ENCODE measurements at places on chromosomes 6 and 20. TPM values are rescaled to one million over a fixed set of nuclear protein-coding genes. Genes with fewer than 3 reads are reported as not detected.

- no peak for DNase-seq
Measured at GRCh38 chr6:128694303-128695009, 174.1 kb upstream of the PTPRK start.

- DNase-seq, result no peak
Measured at GRCh38 chr20:41176711-41177552, 39.6 kb downstream of the PLCG1 start.

GRCh38 chr20:47359530-47360296, 3.2 kb upstream of the ZMYND8 start:
- no peak for DNase-seq

DNA sequence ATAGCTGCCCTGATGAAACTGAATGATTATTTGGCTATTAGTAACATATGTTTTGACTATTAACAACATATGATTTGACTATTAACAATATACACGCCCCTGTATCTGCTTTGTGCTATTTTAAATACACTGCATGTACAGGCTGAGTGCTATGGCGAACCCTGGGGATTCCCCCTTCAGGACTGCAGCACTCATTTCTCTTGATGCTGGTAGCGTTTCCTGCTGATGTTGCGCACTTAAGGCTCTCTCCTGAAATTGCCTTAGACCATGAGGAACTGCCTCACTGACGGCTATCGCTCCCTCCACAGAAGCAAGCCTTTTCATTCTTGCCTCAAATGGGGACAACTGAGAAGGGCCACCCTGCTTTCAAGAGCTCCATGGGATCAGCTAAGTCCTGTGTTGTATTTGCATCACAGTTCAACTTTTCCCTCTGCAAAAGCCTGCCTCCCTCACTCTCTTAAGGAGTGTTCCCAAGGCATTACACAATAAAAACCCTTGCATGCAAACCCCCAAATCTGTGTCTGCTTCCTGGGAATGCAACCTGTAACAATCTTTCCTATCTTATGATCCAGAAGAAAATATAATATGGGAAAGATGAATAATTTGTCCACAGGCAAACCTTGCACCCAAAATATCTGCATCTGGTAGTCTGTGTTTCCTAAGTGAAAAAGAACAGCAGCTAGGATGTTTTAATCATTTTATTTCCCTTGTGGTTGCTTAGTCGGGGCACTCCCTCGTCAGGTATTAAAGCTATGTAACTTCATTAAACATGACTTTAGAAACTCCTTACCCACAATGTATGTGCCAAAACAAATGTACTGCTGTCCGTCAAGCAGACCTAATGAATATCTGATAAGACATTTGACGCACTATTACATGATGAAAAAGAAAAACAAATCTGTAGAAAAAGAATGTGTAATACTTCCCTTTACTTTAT, 456.4 kb downstream of the COL12A1 start:
- no peak for DNase-seq

The LCA5 gene
- not detected for total RNA-seq

DNA sequence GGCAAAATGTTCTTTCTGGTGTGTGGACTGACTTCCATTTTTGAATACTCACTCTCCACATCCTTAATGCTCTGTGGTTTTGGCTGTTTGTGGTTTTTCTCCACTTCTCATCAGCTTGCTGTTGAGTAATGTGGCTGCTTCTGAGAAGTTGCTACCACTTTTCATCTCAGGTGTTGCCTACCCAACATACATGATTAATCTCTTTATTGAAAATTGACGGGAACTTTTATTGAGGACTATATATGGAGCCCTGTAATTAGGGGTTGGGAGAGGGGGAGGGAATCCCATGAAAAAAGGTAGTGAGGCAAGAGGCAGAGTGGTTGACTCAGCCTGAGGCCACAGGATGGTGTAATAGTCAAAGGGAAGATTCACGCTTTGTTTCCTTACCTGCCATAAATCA, 17.6 kb downstream of the IL22RA2 start:
- DNase-seq, result no peak

DNA sequence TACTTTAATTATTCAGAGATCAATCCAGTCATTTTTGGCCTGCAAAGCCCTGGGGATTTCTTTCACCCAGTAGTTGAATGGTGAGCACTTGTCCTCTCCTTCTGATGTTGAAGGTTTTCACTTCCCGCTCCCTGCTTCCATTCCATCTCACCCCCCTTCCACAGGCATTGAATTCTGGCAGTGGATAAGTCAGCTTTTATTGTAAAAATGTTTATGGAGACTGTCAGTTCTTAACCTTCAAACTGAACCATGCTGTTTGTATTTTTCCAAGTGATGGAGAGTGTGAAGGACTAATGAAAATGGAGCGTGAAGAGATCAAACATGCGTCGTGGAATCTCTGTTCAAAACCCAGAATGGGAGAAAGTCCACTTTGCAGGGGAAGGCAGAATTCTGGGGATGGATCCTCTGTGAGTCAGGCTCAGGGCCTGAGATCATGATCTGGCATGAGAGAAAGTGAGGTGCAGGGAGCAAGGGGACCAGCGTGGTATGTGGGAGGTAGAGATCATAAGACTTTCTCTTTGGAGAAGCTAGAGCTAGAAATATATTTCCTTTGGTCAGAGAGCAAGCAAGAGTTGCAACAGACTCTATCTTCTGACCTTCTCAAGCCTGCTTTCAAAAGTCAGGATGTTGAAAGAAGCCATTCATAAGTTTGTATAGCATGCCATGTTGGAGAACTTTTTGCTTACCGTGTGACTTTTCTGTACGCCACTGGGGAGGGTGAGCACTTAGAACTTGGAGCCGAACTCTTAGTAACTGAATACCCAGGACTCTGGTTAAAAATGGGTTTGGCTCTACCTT, 30.2 kb downstream of the ISM1 start:
- DNase-seq, result no peak

- peak; percentile 82 for DNase-seq
Measured at GRCh38 chr6:37050045-37050853, 44.8 kb downstream of the FGD2 start.

DNA sequence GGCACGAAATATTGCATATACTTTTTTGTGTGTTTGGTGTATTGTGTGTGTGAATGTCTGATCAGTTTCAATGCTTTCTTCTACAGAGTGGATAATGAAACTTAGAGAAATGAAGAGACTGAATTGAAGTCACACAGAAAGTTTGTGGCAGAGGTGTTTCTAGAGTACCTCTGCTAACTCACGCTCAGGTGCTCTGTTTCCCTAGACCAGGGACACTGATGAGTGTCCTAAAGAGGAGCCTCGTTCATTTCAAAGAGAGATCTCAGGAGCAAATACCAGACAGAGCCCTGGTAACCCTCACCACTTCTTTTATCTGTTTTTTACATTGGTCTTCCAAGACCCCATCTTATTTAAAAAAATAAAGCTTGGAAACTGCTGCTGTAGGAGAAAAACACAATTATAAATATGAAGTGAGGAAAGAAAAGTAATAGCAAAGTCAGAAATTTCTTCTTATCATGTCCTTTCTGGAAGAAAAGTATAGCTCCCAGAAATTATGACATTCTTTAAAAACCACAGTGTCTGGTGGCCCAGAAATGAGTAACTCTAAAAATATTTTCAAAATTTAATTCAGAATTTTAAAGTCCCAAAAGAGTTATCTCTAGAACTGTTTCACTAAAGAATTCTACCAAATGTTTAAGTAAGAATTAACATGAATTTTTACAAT, 720.6 kb downstream of the RFPL4B start:
- no peak for DNase-seq

The PPP1R3D gene
- 3.9 TPM for total RNA-seq

- DNase-seq, result no peak
Measured at GRCh38 chr20:6103301-6103700, 19.5 kb downstream of the FERMT1 start.

GRCh38 chr6:123276546-123276980, 280.5 kb downstream of the CLVS2 start:
- no peak for DNase-seq

GRCh38 chr6:148550569-148550968, 196.3 kb upstream of the UST start:
- no peak for DNase-seq

The SUMO4 gene
- total RNA-seq, result 5.4 TPM

The EYS gene
- total RNA-seq, result not detected

DNA sequence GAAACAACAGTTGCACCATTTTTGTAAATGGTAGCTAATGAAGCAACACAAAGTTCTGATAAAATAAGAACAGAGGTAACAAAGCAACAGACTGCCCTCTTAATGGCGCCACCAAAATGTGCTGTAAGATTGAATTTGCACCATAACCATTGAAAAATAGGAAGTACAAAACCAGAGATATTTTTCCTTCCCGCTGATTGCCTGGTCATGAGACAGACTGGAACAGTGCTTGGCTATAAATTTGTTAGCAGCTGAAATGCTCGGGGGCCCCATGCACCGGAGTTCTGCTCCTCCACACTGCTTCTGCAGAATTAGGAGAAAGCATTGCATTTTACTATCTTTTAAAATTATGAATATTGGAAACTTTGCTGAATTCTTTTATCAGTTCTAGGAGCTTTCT, 164.4 kb upstream of the QKI start:
- DNase-seq, result no peak

The EYA4 gene
- total RNA-seq, result not detected

GRCh38 chr6:16819752-16820151, 58.5 kb upstream of the ATXN1 start:
- no peak for DNase-seq

GRCh38 chr20:32930181-32930580, 71.5 kb downstream of the EFCAB8 start:
- DNase-seq, result no peak

DNA sequence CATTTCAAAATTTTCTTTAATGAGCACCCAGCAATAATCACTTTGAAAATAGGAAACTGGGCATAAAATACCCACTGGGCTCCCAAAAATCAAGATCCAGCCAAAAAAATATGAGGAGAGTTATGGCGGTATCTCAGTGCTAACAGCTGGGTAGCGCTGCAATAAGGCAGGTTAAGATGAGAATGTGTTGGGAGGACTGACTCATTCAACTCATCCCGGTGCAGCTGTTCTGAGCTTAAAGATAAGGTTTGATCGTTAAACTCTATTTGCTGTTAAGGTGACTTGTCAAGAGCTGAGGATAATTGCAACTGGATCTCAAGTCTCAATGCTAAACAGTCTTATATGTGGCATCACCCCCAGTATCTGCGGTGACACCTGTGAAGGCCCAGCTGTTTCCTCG, 507.7 kb downstream of the EPM2A start:
- DNase-seq, result no peak

DNA sequence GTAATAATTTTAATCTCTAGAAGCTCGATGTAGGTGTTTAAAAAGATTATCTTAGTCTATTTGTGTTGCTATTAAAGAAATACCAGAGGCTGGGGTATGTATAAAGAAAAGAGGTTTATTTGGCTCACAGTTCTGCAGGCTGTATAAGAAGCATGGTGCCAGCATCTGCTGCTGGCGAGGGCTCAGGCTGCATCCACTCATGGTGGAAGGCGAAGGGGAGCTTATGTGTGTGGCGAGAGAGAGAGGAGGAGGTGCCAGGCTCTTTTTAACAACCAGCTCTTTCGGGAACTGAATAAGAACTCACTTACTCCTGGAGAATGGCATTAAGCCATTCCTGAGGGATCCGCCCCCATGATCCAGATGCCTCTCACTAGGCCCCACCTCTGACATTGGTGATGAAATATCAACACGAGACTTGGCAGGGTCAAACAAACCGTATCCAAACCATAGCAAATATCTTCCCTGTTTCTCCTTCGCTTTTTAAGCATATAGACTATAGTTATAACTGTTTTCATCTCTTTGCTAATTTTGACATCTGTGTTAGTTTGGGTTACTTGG, 24.5 kb downstream of the CHMP4B start:
- no peak for DNase-seq

DNA sequence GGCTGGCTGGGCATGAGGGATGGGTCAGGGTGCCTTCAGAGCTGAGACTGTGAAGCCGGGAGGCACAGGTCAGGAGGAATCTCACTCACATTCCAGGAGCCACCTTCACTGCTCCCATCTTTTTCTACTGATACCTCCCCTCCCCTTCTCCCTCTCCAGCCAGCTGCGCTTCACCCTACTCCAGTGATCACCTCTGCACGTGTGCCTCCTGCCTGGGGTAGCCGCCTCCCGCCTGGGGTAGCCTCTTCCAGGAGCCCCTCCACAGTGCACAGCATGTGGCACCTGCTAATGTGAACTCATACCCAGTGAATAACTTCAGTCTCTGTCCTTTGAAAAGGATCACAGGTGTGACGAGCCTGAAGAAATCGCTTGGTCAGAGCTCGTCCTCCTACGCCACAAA, 232.6 kb downstream of the TMEM242 start:
- no peak for DNase-seq

The CDH26 gene
- 1.1 TPM for total RNA-seq

DNA sequence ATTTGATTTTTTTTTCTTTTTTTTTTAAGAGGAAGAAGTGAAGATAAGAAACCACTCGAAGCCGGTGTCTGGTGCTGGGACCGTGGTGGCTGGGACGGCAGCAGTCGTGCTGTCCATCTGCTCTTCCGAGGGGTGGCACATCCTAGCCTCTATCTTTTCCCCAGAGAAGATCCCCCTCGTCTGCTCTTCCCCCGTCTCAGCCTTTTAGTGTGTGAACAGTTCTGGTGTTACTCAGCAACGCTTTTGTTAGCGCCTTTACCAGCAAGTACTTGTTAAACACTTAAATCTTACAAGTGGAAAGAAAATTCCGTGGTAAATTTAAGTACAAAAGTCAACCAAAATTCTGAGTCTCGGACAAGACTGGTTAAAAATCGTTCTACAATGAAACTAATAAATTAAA, 90.1 kb downstream of the RSPH3 start:
- DNase-seq, result peak; percentile 18

The BPIFB4 gene
- not detected for total RNA-seq

- no peak for DNase-seq
Measured at GRCh38 chr6:49463612-49463967, 420 bp downstream of the CENPQ start.

DNA sequence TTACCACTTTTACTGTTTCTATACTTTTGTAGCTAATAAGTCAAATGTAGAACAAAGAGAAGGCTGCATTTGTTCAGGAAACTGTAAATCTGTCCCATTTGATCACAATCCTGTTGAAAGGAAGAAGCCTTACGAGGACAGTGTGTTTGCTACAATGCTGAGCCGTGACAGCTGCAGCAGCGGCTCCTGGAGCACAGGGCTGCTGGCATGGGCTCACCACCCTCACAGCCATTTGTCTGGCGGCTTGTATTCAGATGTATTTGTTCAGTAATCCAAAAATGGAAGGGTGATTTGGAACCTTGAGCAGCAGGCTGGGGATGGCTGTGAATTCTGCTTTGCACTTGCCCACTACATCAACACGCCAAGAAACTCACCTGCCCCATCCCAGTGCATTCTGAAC, 5.7 kb downstream of the TUBB2A start:
- DNase-seq, result no peak

- DNase-seq, result no peak
Measured at GRCh38 chr6:11439876-11440275, 97.7 kb upstream of the TMEM170B start.
